ENCODE measurements at places on chromosomes 11 and 22. TPM values are rescaled to one million over a fixed set of nuclear protein-coding genes. Genes with fewer than 3 reads are reported as not detected.
A peak's percentile ranks its signal among the peaks of the same experiment; 100 is the strongest.

GRCh38 chr11:7520011-7520942 lies 6.5 kb downstream of the PPFIBP2 start:
- no peaks in the 10 kb centered on the region for H3K4me1 ChIP-seq
- DNase-seq = no peak
- no peaks in the 10 kb centered on the region for H3K36me3 ChIP-seq
- H3K4me3 ChIP-seq = no peak overlapping the region
- H3K27me3 ChIP-seq = peaks cover 22% of the 10 kb centered on the region

Gene FZD4
- 10.3 TPM for total RNA-seq

Gene ZW10
- 33.3 TPM for total RNA-seq

Gene CHRM1
- not detected for total RNA-seq

Gene FGF19
- total RNA-seq = not detected

Gene OR51B2
- not detected for total RNA-seq

Gene IGF2
- 2.3 TPM for total RNA-seq

Gene OR51V1
- not detected for total RNA-seq

Gene GRIA4
- 0.36 TPM for total RNA-seq

- H3K27me3 ChIP-seq = no peaks in the 10 kb centered on the region
- H3K4me1 ChIP-seq = peaks cover 4% of the 10 kb centered on the region
- peaks cover 2% of the 10 kb centered on the region for H3K36me3 ChIP-seq
- H3K27ac ChIP-seq = no peak overlapping the region
Observed at GRCh38 chr22:46823654-46824053, 61.2 kb downstream of the TBC1D22A start.

Gene TSPAN4
- 161 TPM for total RNA-seq

DNA sequence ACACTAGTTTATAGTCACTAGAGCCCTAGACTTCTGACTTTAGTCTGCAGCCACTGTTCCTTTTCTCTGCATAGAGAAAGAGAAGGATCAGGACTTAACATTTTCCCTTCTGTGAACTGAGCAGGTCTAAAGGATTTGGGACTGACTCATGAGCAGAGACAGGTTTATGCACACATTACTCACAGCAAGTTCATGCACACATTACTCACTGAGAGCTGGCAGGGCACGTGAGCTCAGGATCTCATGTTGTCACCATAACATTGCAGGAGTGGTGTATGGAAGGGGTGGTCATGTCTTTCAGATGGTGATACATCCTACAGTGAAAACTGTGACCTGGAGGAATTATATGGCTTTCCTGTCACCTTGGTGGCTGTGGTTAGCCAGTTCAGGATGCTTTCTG lies 56.4 kb downstream of the CEP164 start:
- no peak overlapping the region for H3K27ac ChIP-seq
- H3K36me3 ChIP-seq = peaks cover 47% of the 10 kb centered on the region
- no peaks in the 10 kb centered on the region for H3K27me3 ChIP-seq
- DNase-seq = peak; percentile 96
- H3K4me3 ChIP-seq = no peak overlapping the region

- peaks cover 2% of the 10 kb centered on the region for H3K27me3 ChIP-seq
- no peak for DNase-seq
- H3K27ac ChIP-seq = no peak overlapping the region
- no peaks in the 10 kb centered on the region for H3K4me1 ChIP-seq
- H3K4me3 ChIP-seq = no peak overlapping the region
Observed at GRCh38 chr11:58674609-58675008, 52.1 kb downstream of the CNTF start.

DNA sequence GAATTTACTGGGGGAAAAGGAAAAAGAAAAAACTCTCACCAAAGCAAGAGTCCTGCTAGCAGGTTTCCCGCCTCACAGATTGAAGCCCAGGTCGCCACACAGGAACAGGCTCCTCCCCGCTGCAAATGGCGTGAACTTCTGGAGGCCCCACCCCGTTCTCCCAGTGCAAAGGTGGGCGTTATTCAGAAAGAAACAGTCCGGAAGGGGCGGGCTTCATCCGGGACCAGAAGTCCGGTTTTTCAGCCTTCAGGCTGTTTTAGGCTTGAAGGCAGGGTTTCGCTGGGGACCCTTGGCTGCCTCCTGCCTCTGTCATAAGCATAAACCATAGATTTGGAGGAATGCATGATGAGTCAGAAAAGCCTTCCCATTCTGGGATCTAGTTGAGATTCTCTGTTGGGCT lies 148.3 kb upstream of the POU2AF2 start:
- no peaks in the 10 kb centered on the region for H3K27me3 ChIP-seq
- peak overlapping the region; percentile 56 for H3K4me3 ChIP-seq
- DNase-seq = peak; percentile 62
- no peaks in the 10 kb centered on the region for H3K36me3 ChIP-seq
- no peaks in the 10 kb centered on the region for H3K4me1 ChIP-seq
- H3K27ac ChIP-seq = peak overlapping the region; percentile 2

DNA sequence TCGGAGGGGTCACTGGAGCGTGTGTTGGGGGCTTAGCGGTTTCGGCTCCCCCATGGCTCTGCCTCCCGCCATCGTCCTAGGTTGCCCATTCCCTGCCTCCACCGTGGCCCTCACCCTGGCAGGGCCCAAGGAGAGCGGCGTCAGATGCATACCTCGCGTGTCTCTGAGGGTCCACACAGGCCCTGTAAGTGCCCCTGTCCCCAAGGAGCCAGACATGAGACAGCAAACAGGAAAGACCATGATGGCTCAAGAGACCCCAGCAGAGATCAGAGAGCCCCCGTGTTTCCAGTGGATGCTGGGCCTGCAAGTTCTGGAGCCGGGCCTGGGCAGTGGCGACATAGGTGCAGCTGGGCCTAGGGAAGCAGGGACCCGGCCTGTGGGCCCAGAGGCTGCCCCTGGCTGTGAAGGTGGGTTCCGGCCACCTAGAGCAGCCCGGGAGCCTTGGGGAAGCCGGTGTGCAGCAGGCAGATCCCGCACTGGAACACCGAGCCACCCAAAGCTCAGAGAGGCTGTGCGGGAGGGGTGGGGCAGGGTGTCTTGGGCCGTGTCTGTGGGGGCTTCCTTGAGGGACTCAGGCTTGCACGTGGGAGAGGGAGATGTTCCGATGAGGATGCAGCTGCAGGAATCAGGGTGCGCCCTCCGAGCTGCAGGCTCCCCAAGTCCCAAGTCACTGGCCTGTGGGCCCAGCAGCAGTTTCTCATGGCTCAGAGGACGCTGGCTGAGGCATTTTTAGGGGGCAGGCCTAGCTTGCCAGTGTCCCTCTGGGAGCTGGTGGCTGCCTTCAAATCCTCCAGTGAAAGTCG lies 126.4 kb downstream of the KCNQ1OT1 start:
- H3K36me3 ChIP-seq = no peaks in the 10 kb centered on the region
- no peak overlapping the region for H3K4me3 ChIP-seq
- H3K27me3 ChIP-seq = peaks cover 11% of the 10 kb centered on the region
- H3K27ac ChIP-seq = no peak overlapping the region

- no peaks in the 10 kb centered on the region for H3K36me3 ChIP-seq
- peaks cover 2% of the 10 kb centered on the region for H3K27me3 ChIP-seq
- no peak overlapping the region for H3K4me3 ChIP-seq
- DNase-seq = no peak
- H3K4me1 ChIP-seq = no peaks in the 10 kb centered on the region
- H3K27ac ChIP-seq = no peak overlapping the region
Observed at GRCh38 chr11:93838967-93839366, 11.5 kb downstream of the VSTM5 start.

DNA sequence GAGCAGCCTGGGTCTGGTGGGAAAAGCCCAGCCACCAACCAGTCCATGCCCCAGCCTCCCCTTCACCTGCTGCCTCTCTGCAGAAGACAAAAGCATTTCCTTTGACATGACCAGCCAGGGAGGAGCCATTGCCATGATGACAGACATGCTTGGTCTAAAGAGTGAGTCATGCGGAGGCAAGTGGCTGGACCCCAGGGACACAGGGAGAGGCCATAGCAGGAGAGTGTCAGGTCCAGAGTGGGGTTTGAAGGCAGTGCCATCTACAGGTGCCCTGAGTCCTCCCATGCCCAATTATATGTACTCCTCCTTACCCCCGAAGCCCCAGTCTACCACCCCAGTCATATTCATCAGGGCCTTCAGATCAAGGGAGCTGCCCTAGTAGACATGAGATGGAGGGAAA lies 67.4 kb downstream of the SCN3B start:
- no peak for DNase-seq
- H3K4me1 ChIP-seq = peaks cover 7% of the 10 kb centered on the region
- H3K4me3 ChIP-seq = no peak overlapping the region

DNA sequence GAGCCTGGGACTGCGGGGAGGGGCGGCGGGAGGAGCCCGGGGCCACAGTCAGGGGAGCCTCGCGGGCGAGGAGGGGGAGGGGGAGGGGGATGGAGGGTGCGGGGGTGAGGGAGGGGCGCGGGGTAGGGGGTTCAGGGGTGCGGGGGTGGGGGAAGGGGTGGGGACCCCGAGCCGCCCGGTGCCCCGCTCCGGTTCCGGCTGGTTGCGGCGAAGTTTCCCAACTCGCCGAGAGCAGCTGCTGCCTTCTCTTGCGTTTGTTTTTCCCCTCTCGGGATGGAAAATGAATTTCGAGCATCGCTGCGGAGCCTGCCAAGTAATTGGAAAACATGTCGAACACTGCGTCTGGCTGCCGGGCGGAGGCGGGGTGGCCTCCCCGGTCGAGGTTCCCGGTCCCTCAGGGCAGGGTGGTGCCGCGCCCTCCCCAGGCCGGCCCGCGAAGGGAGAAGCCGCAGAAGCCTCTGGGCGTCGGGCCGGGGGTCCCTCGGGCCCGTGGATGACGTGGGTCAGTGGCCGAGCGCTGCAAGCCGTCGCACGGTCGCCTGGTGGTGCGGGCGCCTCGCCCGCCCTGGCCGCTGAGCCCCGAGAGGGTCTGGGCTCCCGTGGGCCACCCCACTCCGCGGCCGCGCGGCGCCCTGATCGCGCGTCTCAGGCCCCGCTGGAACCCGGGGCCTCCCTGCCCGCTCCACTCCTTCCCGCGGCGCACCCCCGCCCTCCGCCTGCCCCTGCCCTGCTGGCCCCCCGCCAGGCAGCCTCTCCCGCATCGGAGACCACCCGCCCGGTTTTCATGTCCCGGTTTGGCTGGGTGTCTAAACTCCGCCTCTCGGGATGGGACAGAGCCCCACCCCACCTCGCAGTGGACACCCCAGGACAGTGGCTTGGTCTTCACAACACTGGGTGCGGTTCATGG lies 12.1 kb downstream of the SPATA19 start:
- H3K4me1 ChIP-seq = no peaks in the 10 kb centered on the region
- no peak overlapping the region for H3K27ac ChIP-seq
- no peaks in the 10 kb centered on the region for H3K27me3 ChIP-seq

DNA sequence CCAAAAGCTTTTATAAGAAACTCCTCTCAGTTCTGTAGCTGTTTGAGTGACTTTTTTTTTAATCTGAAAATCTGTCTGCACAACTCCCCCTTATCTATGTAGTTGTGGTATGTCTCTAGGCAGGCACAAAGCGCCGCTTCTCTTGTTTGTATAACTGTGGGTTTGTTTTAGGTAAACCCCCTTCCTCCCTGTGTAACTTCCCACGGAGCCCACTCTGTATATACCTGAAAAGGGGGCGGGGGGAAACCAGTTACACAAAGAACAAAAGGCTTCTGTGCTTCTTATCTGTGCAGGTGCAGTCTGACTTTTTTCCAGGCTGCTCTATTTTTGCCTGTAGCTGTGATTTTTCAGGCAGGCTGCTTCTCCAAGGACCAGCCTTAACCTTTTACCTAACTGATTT lies 13.2 kb downstream of the OR10AG1 start:
- H3K4me3 ChIP-seq = no peak overlapping the region
- H3K36me3 ChIP-seq = no peaks in the 10 kb centered on the region
- no peaks in the 10 kb centered on the region for H3K27me3 ChIP-seq
- no peaks in the 10 kb centered on the region for H3K4me1 ChIP-seq
- DNase-seq = no peak
- no peak overlapping the region for H3K27ac ChIP-seq

GRCh38 chr11:6357222-6357621 lies 33.1 kb upstream of the SMPD1 start:
- no peak overlapping the region for H3K4me3 ChIP-seq
- H3K27me3 ChIP-seq = no peaks in the 10 kb centered on the region
- no peak overlapping the region for H3K27ac ChIP-seq
- peaks cover 13% of the 10 kb centered on the region for H3K4me1 ChIP-seq

DNA sequence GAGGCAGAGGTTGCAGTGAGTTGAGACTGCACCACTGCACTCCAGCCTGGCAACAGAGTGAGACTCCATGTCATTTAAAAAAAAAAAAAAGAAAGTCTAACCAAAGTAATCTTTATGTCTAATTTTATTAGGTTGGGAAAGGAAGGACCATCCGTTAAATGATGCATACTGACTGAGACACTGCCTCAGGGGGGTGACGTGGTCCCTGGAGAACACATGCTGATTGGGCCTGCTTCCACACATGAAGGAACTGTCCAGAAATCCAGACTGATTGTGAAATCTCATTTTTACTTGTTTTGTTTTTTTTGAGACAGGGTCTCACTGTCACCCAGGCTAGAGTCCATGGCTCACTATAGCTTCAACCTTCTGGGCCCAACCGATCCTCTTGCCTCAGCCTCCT lies 5.5 kb downstream of the SF3A1 start:
- no peak overlapping the region for H3K27ac ChIP-seq
- peaks cover 13% of the 10 kb centered on the region for H3K4me1 ChIP-seq
- no peak for DNase-seq
- peaks cover 45% of the 10 kb centered on the region for H3K36me3 ChIP-seq

- no peak for DNase-seq
- peaks cover 4% of the 10 kb centered on the region for H3K4me1 ChIP-seq
- no peaks in the 10 kb centered on the region for H3K27me3 ChIP-seq
- H3K36me3 ChIP-seq = no peaks in the 10 kb centered on the region
- no peak overlapping the region for H3K27ac ChIP-seq
Observed at GRCh38 chr11:104146421-104146820, 17.5 kb downstream of the PDGFD start.

DNA sequence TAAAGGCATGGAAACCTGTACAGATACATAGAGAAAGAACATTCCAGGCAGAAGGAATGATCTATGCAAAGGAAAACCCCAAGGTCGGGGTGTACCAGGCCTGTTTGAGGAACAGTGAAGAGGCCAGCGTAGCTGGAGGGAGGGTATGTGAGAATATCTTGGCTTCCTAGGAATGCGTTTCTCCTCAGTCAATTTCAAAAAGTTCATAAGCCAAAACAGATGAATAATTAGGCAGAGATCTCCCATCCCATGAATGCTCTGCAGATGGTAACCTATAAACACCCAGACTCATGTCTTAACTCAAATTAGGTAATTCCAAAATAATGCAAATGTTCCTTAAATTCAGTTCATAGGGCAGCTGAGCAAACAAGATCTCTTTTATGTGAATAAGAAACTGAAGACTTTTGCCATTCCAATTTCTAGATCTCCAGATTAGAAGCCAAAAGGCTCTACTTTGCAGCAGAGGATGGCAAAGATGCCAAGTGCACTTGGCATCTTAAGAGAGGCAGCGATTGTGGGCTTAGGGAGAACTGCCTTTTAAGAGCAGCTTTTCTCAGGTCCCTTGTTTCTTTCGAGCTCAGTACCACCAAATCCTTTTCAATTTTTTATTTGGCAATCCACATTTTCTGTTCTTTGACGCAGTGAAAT lies 13.2 kb downstream of the FAM118B start:
- no peaks in the 10 kb centered on the region for H3K4me1 ChIP-seq
- H3K36me3 ChIP-seq = no peaks in the 10 kb centered on the region
- DNase-seq = no peak
- H3K27me3 ChIP-seq = no peaks in the 10 kb centered on the region

Gene SYT8
- not detected for total RNA-seq

Gene EFCAB6
- 1.1 TPM for total RNA-seq

Gene TIGD3
- not detected for total RNA-seq
